Activated CD8-positive, alpha-beta T cell treated with anti-CD3 and anti-CD28 coated beads for 36 hours (primary cell): ENCODE measurements at places on chromosomes 3 and 15. TPM values are rescaled to one million over a fixed set of nuclear protein-coding genes. Genes with fewer than 3 reads are reported as not detected.

DNA sequence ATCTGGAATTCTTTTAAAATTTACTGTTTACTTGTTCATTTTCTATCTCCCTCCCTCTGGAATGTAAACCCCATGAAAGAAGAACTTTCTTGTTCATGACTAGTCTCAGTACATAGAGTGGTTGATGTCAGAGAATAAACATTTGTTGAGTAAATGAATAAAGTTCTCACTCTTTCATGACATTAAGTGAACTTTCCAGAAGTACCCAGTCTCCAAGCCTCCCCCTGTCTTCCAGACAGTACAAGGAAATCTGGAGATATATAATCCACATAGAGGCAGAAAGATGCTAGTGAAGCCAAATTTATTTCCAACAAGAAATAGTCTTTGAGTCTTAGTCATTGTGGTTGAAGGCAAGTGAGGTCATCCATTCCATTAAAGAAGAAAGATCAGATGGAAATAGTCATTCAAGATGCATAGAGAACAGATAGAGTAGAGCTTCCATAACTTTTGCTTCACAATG lies 71.5 kb upstream of the GALNT15 start:
- H3K4me3 ChIP-seq = no peak overlapping the region
- no peak for DNase-seq
- H3K27ac ChIP-seq = no peak overlapping the region
- H3K36me3 ChIP-seq = no peaks in the 10 kb centered on the region

- H3K27ac ChIP-seq = peak overlapping the region; percentile 81
- no peaks in the 10 kb centered on the region for H3K27me3 ChIP-seq
- peak overlapping the region; percentile 99 for H3K4me3 ChIP-seq
- DNase-seq = peak; percentile 61
- H3K4me1 ChIP-seq = peaks cover 64% of the 10 kb centered on the region
These were observed 1.2 kb downstream of the KLF13 start for GRCh38 chr15:31327669-31328427.

- H3K27ac ChIP-seq = peak overlapping the region; percentile 98
- peaks cover 38% of the 10 kb centered on the region for H3K4me1 ChIP-seq
- H3K4me3 ChIP-seq = peak overlapping the region; percentile 99
These were observed 645 bp downstream of the COPS2 start for GRCh38 chr15:49154799-49155109.

- H3K4me3 ChIP-seq = no peak overlapping the region
- peaks cover 75% of the 10 kb centered on the region for H3K36me3 ChIP-seq
- peak overlapping the region; percentile 85 for H3K27ac ChIP-seq
- no peaks in the 10 kb centered on the region for H3K27me3 ChIP-seq
- DNase-seq = no peak
These were observed 33.6 kb upstream of the APH1B start for GRCh38 chr15:63243776-63244175.

DNA sequence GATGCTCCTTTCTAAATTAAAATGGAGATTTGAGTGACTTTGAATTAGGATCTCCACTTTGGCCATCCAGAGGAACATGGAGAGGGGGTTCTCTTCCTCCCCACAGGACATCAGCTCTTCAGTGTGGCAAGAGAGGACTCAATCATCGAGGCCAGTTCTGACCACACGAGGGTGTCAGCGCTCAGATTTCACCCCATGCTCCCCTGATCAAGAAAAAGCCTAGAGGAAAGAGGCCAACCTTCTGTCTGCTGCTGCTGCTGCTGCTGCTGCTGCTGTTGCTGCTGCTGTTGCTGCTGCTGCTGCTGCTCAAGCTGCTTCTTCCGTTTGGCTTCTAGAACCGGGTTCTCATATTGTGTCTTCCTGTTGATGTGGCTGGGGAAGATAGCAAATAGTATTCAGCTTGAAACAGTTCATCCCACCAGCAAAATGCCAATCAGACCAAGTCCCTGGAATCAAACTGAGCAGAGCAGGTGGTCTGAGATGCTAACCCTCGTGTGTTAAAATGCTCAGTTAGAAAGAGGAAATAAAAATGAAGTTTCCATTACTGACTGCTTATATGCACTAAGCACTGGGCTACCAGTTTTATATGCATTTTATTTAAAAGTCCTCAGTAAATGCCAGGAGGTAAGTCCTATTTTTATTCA lies 599.0 kb downstream of the MAGI1 start:
- H3K4me3 ChIP-seq = no peak overlapping the region
- H3K4me1 ChIP-seq = no peaks in the 10 kb centered on the region
- no peak overlapping the region for H3K27ac ChIP-seq
- H3K36me3 ChIP-seq = no peaks in the 10 kb centered on the region
- peak; percentile 3 for DNase-seq

DNA sequence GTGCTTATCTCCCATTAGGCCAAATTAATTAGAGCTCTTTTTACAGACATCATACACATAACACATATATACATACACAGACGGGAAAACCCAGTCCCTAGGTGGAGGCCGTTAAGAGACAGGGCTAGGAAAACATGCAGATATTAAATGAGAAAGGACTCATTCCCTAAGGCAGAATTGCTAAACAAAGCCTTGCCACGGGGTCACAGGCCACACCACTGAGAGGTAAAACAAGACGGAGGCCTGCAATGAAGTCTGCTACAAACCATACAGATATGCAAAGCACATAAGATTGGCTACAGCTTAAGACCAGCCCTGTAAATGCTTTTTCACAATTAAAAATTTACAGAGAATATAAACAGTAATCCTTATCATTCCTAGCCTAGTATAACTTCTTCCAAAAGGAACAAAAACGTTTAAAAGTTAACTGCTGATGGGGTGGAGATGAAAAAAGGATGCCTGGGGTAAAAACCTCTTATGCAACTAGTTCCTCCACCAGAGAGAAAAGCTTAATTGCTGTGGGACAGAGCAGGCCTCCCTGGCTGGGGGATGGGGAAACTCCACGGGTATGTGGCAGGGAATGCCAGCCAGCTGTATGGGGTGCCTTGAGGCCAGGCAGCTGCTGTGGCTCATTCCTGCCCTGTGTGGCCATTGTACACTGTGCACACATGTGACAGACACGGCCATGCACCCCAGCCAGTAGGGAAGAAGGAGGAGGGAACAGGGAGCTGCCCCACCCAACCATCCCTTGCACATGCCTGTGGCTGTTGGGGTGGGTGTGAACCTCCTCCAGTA lies 481.4 kb upstream of the LMCD1 start:
- H3K4me3 ChIP-seq = no peak overlapping the region
- no peak for DNase-seq
- no peaks in the 10 kb centered on the region for H3K36me3 ChIP-seq
- H3K27ac ChIP-seq = no peak overlapping the region
- H3K27me3 ChIP-seq = no peaks in the 10 kb centered on the region

DNA sequence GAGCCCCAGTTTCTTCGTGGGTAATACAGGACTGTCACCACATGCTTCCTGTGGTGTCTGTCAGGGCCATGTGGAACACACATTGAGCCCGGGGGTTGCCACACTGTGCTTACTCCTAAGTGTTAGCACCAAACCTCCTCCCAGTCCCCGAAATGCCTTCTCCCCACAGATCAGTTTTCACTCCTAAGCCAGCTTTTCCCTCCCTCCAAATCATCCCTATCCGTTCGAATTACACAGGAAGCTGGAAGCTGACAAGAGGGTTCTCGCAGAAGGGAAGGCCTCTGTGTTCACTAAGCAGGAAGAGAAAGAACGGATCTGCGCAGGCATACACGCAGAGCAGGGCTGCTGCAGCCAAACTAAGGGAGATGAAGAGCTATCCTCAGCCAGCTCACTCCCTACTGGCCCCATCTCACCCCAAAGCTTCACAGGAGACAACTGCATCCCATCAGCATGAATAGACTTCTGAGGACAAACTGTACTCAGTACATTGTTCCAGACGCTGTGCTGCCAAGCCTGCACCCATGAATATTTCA lies 32.3 kb downstream of the XXYLT1 start:
- peaks cover 16% of the 10 kb centered on the region for H3K36me3 ChIP-seq
- no peak overlapping the region for H3K4me3 ChIP-seq
- DNase-seq = no peak
- peak overlapping the region; percentile 63 for H3K27ac ChIP-seq

DNA sequence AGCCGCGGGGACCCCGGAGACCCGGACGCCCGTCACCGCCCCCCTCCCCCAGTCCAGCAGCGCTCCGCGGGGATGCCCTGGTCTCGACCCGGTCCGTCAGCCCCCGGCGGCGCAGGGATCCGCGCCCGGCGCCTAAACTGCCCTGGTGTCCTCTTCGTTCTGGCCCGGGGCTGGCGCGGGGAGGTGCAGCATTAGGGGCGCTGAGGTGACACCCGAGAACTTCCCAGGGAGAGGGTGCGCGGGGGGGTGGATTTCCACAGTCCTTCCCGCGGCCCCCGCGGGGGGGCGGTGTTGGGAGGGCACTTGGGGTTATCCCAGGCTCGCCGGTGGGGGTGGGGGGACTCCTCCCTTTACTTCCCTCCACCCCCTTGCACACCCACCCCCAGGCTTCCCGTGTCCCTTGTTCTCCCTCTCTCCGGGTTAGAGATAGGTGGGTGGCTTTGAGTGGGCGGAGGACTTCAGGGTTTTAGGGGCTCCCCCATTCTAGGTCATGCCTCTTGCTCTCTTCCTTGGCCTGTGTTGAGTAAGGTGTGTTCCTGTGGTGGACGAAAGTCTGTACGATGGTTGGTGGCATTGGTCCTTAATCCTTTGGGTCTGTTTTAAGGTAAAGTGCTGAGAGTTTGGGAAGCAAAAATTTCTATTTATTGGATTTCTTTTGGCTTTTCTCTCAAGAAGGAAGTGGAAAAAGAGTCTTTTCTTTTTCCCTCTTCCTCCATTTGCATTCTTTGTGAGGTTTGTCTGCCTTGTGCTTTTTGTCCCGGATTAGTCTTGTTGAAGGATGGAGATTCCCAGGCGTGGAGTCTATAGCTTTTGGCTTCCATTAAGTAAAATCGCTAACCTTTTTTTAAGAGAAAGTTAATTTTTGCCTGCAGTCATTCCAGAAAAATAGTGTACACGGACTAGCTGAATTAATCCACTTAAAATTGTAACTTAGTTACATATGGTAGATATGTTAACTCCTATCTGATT lies 811 bp downstream of the SKIL start:
- no peaks in the 10 kb centered on the region for H3K27me3 ChIP-seq
- peak overlapping the region; percentile 79 for H3K27ac ChIP-seq
- peak; percentile 82 for DNase-seq
- H3K36me3 ChIP-seq = peaks cover 31% of the 10 kb centered on the region

GRCh38 chr3:106014518-106014917 lies 145.7 kb upstream of the CBLB start:
- H3K27me3 ChIP-seq = no peaks in the 10 kb centered on the region
- H3K4me1 ChIP-seq = peaks cover 44% of the 10 kb centered on the region
- DNase-seq = no peak
- no peak overlapping the region for H3K4me3 ChIP-seq
- H3K36me3 ChIP-seq = peaks cover 23% of the 10 kb centered on the region
- peak overlapping the region; percentile 47 for H3K27ac ChIP-seq

DNA sequence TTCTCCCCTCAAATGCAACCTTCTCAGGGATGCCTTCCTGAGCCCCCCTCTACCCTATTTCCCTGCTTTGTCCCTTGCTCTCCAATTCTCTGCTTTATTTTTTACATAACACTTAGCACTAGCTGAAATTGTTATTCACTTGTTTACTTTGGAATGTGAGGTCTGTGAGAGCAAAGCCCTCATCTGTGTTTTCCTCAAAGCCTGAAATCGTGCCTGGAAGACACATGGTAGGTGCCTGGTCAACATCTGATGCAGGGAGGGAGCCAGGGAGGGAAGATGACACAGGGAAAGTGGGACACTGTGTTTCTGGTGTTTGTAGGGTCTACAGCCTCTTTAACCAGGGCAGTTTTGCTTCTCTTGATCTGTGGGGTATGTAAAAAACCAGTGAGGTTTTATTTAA lies 23.6 kb downstream of the EIF2AK4 start:
- no peaks in the 10 kb centered on the region for H3K27me3 ChIP-seq
- H3K27ac ChIP-seq = no peak overlapping the region
- DNase-seq = no peak
- H3K4me3 ChIP-seq = no peak overlapping the region

DNA sequence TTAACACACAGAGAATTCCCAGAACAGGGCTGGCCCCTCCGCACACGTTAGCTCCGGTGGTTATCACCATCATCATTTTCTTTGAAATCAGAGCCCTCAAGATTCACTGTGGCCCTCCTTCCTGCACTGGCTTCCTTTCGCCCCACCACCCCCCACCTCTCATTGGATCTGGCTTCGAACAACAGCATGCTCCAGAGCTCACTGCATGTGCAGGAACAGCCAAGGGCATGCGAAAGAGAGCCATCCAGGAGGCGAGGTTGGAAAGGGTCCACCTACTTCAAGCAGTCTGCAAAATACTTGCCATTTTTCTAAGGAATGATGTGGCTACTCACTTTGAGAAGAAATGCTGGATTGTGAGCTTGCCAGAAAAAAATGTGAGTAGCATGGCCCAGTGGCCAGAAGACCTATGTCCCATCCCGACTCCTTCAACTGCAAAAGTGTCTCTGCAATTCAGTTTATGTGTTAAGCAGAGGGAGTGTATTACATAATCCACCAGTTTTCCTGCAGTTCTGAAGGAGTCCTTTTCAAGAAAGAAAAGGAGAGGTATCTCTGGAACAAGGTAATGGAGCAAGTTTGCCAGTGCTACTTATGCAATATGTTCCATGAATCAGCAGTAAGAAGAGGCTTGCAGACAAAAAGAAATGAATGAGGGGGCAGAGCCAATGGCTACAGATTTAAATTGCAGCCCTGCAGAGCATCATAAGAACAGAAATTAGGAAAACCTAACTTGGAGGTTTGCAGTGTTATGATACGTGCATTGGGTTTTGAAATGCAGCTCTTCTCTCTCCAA lies 92.8 kb downstream of the OCA2 start:
- H3K27ac ChIP-seq = no peak overlapping the region
- H3K27me3 ChIP-seq = no peaks in the 10 kb centered on the region
- no peaks in the 10 kb centered on the region for H3K4me1 ChIP-seq
- H3K36me3 ChIP-seq = no peaks in the 10 kb centered on the region
- no peak overlapping the region for H3K4me3 ChIP-seq

- no peak overlapping the region for H3K27ac ChIP-seq
- peaks cover 1% of the 10 kb centered on the region for H3K27me3 ChIP-seq
- no peak overlapping the region for H3K4me3 ChIP-seq
These were observed 13.1 kb upstream of the SAMMSON start for GRCh38 chr3:69986419-69986818.

GRCh38 chr3:108862865-108863798 lies 40.5 kb downstream of the TRAT1 start:
- peak overlapping the region; percentile 20 for H3K4me3 ChIP-seq
- peaks cover 42% of the 10 kb centered on the region for H3K36me3 ChIP-seq
- peak; percentile 55 for DNase-seq

DNA sequence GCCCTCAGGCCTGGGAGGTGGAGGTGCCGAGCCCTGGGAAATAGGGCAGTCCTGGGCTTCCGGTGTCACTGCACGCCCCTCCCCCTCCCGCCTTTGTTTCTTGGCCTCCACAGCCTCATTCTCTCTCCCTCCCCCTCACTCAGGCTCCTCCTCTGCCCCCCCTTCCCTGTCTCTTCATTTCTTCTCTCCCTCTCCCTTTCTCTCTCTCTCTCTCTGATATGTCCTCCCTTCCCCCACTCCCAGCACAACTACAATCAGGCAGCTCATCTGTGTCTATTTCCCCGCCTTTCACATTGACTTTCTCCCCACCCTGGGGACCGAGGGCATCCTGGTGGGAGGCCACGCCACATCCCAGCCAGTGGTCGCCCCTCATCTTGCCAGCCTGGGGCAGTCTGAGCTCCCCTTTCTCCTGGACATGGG lies 40.2 kb downstream of the IDH2 start:
- H3K27ac ChIP-seq = peak overlapping the region; percentile 69
- DNase-seq = peak; percentile 61
- peaks cover 50% of the 10 kb centered on the region for H3K4me1 ChIP-seq
- H3K27me3 ChIP-seq = no peaks in the 10 kb centered on the region

CACNA2D3 gene
- not detected for total RNA-seq

ATG3 gene
- 56.5 TPM for total RNA-seq

ZNF774 gene
- total RNA-seq = 1.4 TPM

C3orf70 gene
- 0.04 TPM for total RNA-seq
